ENCODE measurements at places on chromosomes 12 and 14. TPM values are rescaled to one million over a fixed set of nuclear protein-coding genes. Genes with fewer than 3 reads are reported as not detected.

The C12orf50 gene
- total RNA-seq = 0.17 TPM

The GDF3 gene
- not detected for total RNA-seq

The ANKRD33 gene
- total RNA-seq = 0.15 TPM

The PZP gene
- total RNA-seq = not detected

The KRT77 gene
- not detected for total RNA-seq

The SLC17A8 gene
- total RNA-seq = not detected

The CLEC2D gene
- 4.1 TPM for total RNA-seq

The SLC8A3 gene
- under 0.01 TPM for total RNA-seq

The SLC2A14 gene
- not detected for total RNA-seq

The EMP1 gene
- total RNA-seq = 84.7 TPM

The EFS gene
- total RNA-seq = 1.7 TPM

The KERA gene
- total RNA-seq = not detected

The HOXC11 gene
- total RNA-seq = not detected

The RNASE7 gene
- total RNA-seq = not detected

The TMEM263 gene
- total RNA-seq = 128 TPM

The DGKA gene
- total RNA-seq = 68.6 TPM

The GDF11 gene
- total RNA-seq = 18.4 TPM

The FKBP3 gene
- total RNA-seq = 15.5 TPM

The RPS6KL1 gene
- total RNA-seq = 1.0 TPM

The VSX2 gene
- not detected for total RNA-seq

The DHRS2 gene
- total RNA-seq = not detected

The L3HYPDH gene
- 55.1 TPM for total RNA-seq

The REM2 gene
- 0.29 TPM for total RNA-seq

The CLEC6A gene
- not detected for total RNA-seq

The DPY19L2 gene
- 2.3 TPM for total RNA-seq

The GUCY2C gene
- not detected for total RNA-seq

The RTN1 gene
- total RNA-seq = not detected

The ZDHHC22 gene
- not detected for total RNA-seq

The C12orf57 gene
- total RNA-seq = 94.6 TPM

The CPNE8 gene
- 10.6 TPM for total RNA-seq

The OVCH1 gene
- total RNA-seq = 0.83 TPM

All from smooth muscle cell of trachea (primary cell).